ENCODE measurements at places on chromosomes 3 and 15. TPM values are rescaled to one million over a fixed set of nuclear protein-coding genes. Genes with fewer than 3 reads are reported as not detected.

- H3K36me3 ChIP-seq: no peaks in the 10 kb centered on the region
- no peak overlapping the region for H3K4me3 ChIP-seq
- no peaks in the 10 kb centered on the region for H3K27me3 ChIP-seq
- no peaks in the 10 kb centered on the region for H3K4me1 ChIP-seq
- no peak overlapping the region for H3K27ac ChIP-seq
These were observed 404.4 kb upstream of the KCNMB2 start for GRCh38 chr3:178131801-178132200.

- no peak overlapping the region for H3K4me3 ChIP-seq
- no peak for DNase-seq
- H3K4me1 ChIP-seq: peaks cover 11% of the 10 kb centered on the region
- no peaks in the 10 kb centered on the region for H3K27me3 ChIP-seq
- H3K27ac ChIP-seq: peak overlapping the region; percentile 74
- no peaks in the 10 kb centered on the region for H3K36me3 ChIP-seq
These were observed 47.2 kb downstream of the SLC12A8 start for GRCh38 chr3:125165189-125165947.

GRCh38 chr3:166472015-166472414 lies 634.8 kb upstream of the BCHE start:
- H3K27me3 ChIP-seq: no peaks in the 10 kb centered on the region
- H3K4me3 ChIP-seq: no peak overlapping the region
- no peaks in the 10 kb centered on the region for H3K36me3 ChIP-seq
- DNase-seq: no peak
- no peak overlapping the region for H3K27ac ChIP-seq

DNA sequence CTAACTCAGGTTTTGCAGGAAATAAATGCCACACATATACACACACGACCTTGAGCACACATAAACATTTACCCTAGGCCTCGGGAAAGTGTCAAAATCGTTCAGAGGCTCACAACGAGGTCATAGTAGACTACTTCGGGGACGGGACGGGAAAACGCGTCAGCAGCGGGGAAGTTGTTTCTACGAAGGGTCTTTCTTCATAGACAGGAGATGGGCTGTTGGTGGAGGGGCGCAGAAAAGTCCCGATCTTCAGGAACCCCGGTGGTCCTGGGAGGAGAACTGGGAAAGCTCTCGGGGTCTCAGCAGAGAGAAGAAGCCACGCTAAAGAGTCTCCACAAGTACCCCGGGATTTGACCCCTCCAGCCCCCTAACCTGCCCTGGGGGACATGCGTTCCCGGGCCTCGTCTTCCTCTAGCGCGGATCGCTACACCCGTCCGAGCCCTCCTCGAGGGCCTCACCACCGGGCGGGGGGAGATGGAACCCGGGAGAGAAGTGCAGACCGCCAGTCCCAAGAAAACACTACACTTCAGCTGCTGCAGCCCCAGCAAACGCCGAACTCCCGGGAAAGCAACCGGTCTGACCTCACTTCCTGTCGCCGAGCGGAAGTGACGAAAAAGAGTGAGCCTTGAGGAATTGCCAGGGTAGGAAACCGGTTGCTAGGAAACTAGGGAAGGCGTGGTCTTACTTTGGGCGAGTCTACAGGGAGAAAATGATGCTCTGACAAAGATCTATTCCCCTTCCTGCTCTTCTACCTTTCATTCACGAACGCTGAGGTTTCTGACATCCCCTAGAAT lies at the start of gene PIK3R4:
Gene PIK3R4 (minus strand): TSS at position 584 of the 794 bp plus-strand sequence. CDS start 1,611 bp downstream, outside the sequence.
- H3K27ac ChIP-seq: peak within 1 kb of the TSS; percentile 54
- H3K36me3 ChIP-seq: no peaks in the 10 kb centered on the region
- DNase-seq: peak; percentile 99
- H3K4me3 ChIP-seq: peak within 1 kb of the TSS; percentile 68
- H3K27me3 ChIP-seq: no peaks in the 10 kb centered on the region
- no peaks in the 10 kb centered on the region for H3K4me1 ChIP-seq

DNA sequence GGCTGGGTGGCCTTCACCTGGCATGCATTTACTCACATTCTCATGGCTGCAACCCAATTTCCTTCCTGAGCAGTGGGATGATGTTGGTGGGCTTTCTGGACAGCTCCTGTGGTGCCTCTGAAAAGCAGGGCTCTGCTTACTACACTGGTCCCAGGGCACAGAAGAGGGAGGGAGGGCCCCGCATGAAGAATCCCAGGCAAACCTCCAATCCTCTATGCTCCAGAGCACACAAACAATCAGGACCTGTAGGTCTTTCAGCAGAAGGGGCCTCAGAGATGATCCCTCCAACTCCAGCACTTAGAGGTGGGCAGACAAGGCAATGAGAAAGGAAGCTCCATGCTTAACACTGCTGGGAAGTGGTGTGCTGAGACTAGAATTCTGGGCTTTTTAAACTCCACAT lies 231.7 kb upstream of the ICE2 start:
- no peaks in the 10 kb centered on the region for H3K27me3 ChIP-seq
- no peak overlapping the region for H3K27ac ChIP-seq
- no peak overlapping the region for H3K4me3 ChIP-seq
- H3K4me1 ChIP-seq: no peaks in the 10 kb centered on the region
- DNase-seq: no peak

- peak overlapping the region; percentile 82 for H3K27ac ChIP-seq
- peaks cover 14% of the 10 kb centered on the region for H3K4me1 ChIP-seq
- H3K36me3 ChIP-seq: no peaks in the 10 kb centered on the region
- no peaks in the 10 kb centered on the region for H3K27me3 ChIP-seq
- DNase-seq: peak; percentile 45
These were observed 87.8 kb downstream of the KLHL25 start for GRCh38 chr15:85706779-85707518.

Gene STAB1
- 46.5 TPM for total RNA-seq

- H3K27ac ChIP-seq: no peak overlapping the region
- no peak overlapping the region for H3K4me3 ChIP-seq
- no peaks in the 10 kb centered on the region for H3K4me1 ChIP-seq
- no peaks in the 10 kb centered on the region for H3K27me3 ChIP-seq
- DNase-seq: no peak
These were observed 380.7 kb upstream of the GOLIM4 start for GRCh38 chr3:168476360-168476980.

DNA sequence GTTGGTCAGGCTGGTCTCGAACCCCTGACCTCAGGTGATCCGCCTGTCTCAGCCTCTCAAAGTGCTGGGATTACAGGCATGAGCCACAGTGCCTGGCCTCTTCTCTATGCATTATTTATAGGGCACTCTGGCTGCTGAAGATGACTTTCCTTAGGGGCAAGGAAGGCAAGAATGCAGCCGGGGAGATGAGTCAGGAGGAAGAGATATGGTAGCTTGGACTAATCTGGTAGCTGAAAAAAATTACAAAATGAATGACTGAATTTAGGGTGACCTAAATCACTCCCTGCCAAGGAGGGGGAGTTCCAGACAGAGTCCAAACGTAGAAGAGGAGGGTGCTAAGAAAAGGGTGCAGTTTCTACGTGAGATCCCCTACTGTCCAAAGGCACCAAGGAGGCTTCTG lies 14.2 kb downstream of the RHCG start:
- H3K4me3 ChIP-seq: no peak overlapping the region
- H3K27me3 ChIP-seq: no peaks in the 10 kb centered on the region
- no peak overlapping the region for H3K27ac ChIP-seq
- no peaks in the 10 kb centered on the region for H3K4me1 ChIP-seq
- H3K36me3 ChIP-seq: no peaks in the 10 kb centered on the region

- no peaks in the 10 kb centered on the region for H3K36me3 ChIP-seq
- H3K27me3 ChIP-seq: no peaks in the 10 kb centered on the region
- H3K4me1 ChIP-seq: no peaks in the 10 kb centered on the region
- H3K4me3 ChIP-seq: no peak overlapping the region
These were observed 80.7 kb downstream of the KLF13 start for GRCh38 chr15:31407376-31407775.

DNA sequence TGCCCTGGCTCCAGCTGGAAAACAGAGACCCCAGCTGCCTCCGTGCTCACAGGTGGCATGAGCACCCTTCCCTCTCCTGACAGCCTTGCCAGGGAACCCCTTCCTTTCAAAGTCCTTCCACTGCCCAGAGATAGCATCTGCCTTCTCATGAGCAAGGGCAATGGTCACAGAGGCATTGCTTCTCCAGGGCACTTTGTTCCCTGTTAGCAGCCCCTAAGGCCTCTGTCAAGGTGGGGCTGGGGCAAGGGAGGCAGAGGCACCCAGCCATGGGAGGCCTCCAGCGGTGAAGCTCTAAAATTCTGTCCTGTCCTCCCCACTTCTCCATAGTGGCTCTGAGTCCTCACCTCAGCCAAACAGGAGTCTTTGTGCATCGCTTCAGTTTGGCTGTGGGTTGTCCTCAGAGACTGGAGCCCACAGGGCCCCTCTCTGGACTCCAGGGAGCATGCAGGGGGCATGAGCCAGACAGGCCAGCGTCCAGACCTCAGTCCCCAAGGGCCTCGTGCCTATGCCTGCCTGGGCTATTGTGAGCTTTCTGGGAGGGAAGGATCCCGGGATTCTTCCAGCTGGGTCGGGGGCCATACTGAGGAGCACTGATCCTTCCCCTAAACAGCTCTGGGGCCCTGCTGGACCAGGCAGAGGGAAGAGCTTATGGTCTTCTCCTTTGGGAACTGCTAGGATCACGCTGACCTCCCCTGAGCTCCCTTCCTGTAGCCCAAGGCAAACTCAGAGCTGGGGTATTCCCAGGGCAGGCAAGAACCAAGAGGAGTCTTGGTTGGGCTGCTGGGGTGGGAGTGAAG lies 106.6 kb downstream of the DNAJB8 start:
- H3K27me3 ChIP-seq: no peaks in the 10 kb centered on the region
- H3K4me1 ChIP-seq: no peaks in the 10 kb centered on the region
- H3K4me3 ChIP-seq: no peak overlapping the region
- H3K36me3 ChIP-seq: no peaks in the 10 kb centered on the region
- H3K27ac ChIP-seq: no peak overlapping the region

DNA sequence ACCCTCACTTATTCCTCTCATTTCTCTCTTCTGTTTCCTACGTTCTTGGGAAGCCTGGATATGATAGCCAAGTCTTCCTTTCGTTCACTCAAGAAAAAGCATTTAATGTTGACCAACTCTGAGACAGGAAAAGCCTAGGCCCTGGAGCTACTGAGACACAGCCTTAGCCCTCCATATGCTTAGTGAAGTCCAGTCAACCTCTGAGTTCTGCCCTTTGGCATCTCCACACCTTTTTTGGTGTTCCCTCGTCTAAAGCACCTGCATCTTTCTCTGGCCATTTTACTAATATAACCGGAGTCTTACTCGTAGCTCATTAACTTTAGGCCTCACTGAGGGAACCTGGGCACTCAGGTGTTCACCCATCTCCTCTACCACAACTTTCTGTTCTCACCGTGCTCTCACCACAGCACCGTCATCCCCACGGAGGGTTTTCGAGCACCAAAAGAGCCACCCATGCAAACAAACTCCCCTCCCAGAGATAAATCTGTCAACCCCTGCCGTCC lies 632 bp downstream of the MTHFS start:
- peak; percentile 23 for DNase-seq
- peak overlapping the region; percentile 95 for H3K27ac ChIP-seq
- no peaks in the 10 kb centered on the region for H3K27me3 ChIP-seq
- H3K4me1 ChIP-seq: peaks cover 6% of the 10 kb centered on the region
- H3K36me3 ChIP-seq: no peaks in the 10 kb centered on the region

DNA sequence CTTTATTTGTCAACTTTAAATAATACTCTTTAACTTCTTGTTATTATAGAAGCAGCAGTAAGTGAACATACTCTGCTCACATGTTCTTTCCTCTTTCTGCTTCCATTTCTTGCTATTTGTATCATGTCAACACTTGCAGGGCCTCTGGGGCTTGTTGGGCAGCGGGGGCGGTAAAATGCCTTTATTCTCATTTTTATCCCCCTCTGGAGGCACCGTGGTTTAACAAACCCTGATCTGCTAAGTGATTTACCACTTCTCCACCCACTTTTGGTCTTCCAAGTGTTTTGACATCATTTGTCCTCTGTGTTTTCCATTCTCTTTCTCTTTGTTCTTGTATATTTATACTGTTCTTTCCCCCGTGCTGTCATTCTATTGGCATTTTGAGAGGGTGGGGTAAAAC lies 33.9 kb downstream of the SCN10A start:
- H3K27me3 ChIP-seq: no peaks in the 10 kb centered on the region
- DNase-seq: no peak
- H3K36me3 ChIP-seq: no peaks in the 10 kb centered on the region
- H3K4me1 ChIP-seq: no peaks in the 10 kb centered on the region
- no peak overlapping the region for H3K4me3 ChIP-seq

DNA sequence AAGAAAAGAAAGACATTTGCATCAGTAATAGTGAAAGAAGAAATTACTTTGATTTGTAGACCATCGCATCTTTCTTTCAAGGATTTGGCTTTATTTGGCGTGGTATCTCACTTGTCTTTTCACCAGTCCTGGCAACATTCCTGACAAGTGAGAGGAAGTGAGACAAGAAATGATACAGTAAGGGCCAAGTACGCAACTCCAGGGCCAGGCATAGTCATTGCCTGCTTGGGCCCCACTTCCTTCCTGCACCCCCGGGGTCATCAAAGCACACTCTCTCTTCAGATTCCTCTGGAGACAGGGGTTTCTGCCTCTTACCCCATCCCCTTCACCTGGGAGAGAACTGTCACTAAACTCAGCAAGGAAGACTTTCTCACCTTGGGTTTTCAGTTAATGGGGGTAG lies 55.1 kb downstream of the CD47 start:
- H3K36me3 ChIP-seq: no peaks in the 10 kb centered on the region
- H3K27me3 ChIP-seq: no peaks in the 10 kb centered on the region
- H3K4me3 ChIP-seq: no peak overlapping the region
- DNase-seq: no peak

Gene ZNF620
- total RNA-seq: 4.6 TPM

DNA sequence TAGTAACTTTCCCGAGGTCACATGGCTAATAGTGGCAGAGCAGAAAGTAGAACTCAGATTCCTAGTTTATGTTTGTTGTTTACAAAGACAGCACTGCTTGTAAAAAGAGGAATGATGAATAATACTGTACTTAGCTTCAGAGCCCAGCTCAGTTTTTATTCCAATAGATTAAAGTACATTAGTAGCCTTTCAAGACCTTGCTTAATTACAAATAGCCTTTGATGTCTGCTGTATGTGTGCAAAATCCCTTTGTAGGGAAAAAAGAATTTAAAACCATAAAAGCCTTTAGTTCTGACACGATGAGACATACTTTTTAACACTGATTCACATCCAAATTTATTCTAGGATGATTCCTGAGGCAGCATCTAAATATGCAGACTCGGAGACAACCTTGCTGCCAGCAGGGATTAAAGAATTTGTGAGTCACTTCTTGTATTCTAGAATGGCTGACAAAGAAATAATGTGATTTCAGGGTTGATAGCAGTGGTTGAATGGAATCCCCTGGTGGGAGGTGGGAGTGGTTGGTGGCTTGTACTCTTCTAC lies 324.2 kb upstream of the TGFBR2 start:
- H3K4me3 ChIP-seq: no peak overlapping the region
- H3K4me1 ChIP-seq: no peaks in the 10 kb centered on the region
- H3K36me3 ChIP-seq: no peaks in the 10 kb centered on the region

Gene TRIM59
- total RNA-seq: 7.5 TPM

DNA sequence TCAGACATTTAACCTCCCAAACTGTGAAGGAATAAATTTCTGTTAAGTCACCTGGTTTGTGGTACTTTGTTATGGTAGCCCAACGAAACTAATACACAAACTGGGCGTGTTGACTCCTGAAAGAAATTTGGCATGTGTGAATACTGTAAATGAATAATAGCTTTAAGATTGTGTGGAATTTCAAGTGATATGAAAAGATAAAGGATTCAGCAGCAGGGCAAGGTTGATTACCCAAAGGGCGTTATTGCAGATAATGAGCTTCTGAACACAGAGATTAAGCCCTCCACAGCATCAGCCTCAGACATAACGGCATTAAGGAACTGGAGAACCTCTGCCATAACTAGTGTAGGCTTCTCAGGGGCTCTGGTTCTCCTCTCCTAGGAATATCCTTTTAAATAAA lies 451.5 kb upstream of the NECTIN3 start:
- H3K36me3 ChIP-seq: no peaks in the 10 kb centered on the region
- H3K27ac ChIP-seq: no peak overlapping the region
- H3K4me1 ChIP-seq: no peaks in the 10 kb centered on the region
